ENCODE measurements at places on chromosomes 13 and 19.

GRCh38 chr19:48660852-48661710, 11.7 kb downstream of the NTN5 start:
- DNase-seq, result peak; percentile 85

DNA sequence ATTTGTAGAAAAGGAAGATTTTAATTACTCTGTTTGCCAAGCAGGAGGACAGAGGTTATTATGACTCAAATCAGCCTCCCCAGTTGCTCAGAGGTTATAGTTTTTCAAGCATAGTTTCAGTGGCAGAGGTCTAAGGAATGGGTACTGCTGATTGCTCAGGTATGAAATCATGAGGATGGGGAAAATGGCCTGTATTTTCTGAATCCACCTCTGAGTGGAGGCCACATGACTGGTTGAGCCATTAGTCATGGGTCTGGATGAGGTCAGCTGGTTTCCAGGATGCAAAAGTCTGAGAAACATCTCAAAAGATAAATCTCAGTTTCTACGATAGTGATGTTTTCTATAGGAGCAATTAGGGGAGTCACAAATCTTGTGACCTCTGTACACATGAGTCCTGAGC, 62.8 kb upstream of the CEACAM8 start:
- DNase-seq, result no peak

DNA sequence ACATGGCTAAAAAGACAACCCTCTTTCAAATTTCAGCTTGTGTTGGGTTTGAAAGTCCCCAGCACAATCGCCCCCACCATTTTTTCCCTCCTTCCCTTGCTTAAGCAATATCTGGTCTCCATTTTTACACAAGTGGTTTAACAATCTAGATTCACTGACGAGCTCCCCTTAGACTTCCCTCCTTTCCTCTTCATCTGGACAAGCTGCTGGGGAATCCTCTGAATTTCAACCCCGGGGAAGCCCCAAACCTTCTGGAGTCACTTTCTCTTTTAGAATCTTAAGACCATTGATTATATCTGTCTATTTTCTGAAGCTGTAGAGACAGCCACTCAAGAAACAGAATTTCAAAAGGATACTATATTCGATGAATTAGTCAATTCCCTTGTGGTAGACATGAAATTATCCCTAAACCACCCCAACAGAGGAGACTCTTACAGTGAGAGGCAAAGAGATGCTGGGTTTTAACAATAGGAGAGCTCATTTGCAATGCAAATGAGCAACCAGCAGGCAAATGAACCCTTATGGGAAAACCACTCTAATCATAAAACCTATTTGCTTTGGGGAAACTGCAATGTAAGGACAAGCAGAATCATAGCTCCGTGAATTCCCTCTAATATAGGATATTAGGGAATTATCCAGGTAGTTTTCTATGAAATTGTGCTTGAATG, 78.9 kb downstream of the TEX26 start:
- DNase-seq, result no peak

DNA sequence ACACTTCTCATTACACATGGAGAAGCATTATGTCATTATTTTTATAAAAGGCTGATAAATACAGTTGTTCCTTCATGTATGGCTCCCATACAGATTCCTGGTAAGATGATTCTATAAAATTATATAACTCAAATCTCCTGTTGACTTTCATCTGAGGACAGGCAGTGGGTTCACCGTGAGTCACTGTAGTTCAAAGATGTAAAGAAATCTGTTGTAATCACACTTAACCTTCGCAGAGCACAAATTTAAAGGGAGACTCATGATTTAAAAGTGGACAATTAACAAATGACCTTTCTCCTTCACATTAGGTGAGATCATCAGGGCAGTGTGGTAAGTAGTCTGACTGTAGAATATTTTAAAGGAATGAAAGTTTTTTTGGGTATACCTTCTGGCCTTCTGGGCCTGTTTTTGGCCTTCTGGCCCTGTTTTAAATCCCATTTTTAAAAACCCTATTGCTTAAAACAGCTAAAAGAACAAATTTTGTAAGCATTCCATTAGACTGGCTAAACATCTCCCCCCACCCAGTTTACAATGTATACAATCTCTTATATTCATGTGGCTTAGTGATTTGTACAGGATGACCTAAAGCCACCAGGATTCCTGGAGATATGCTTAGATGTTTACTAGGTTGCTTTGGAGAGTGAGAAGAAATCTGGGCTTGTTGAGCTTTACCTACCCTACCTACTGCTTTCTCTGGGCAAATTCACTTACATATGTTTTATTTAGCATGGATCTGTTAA, 171.2 kb downstream of the ITGBL1 start:
- peak; percentile 31 for DNase-seq

DNA sequence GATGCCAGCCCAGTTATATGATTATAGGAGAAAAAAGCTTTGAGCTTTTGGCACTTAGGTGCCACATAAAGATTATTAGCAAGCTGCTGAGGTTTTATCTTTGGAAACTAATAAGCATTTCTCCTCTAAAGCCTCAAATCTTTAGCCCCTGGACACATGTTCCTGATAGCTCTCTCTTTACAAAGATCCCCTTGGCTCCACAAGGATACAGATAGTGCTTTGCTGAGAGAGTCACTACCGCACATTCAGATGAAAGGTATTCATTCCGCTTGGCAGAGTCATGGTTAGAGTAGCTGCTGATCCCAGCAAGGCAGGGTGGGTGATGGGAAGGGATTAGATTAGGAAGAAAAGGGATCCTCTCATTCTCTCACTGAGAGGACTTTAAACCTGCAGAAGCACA, 28.2 kb upstream of the PSG7 start:
- DNase-seq, result peak; percentile 53
